Left ventricle myocardium inferior (tissue), 1 donor: ENCODE measurements at places on chromosomes 5 and 9. TPM values are rescaled to one million over a fixed set of nuclear protein-coding genes. Genes with fewer than 3 reads are reported as not detected.

DNA sequence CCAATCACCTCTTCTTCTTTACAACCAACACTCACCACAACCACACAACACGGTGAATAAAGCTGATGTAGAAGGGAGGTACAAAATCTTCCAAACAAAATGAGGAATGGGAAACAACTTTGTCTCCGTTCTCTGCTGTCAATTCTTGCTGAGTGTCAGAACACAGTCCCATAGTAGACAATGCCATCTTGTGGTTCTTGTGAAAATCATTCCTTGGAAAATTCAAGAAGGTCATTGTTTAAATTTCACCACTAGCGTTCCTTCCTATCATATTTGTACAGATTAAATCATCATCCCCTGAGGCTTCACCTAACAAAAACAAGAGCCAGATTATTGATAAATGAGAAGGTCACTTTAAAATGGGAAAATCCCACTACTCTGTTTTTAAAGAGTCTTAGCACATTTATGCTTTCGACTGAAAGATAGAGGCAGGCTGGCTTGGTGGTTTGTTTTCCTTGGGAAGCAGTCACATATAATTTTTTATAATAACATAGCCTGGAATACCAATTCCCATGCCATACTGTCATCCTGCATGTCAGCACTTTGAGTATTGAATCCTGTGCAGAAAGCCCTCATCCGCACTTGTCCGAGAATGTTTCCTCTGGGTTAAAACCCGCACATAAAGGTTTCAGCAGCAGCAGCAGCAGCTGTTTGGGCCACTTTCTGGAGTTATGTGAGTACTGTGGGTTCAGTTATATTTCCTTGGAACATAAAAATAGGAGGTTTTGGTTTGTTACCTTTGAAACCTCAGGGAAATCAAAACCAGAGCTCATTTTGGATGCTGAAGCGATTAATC is 395.0 kb upstream of the SMARCA2 start:
- no peak overlapping the region for H3K4me3 ChIP-seq
- H3K36me3 ChIP-seq = no peaks in the 10 kb centered on the region
- peaks cover 14% of the 10 kb centered on the region for H3K27me3 ChIP-seq
- H3K27ac ChIP-seq = no peak overlapping the region
- H3K4me1 ChIP-seq = no peaks in the 10 kb centered on the region

Gene NPR3
- 81.0 TPM for total RNA-seq

DNA sequence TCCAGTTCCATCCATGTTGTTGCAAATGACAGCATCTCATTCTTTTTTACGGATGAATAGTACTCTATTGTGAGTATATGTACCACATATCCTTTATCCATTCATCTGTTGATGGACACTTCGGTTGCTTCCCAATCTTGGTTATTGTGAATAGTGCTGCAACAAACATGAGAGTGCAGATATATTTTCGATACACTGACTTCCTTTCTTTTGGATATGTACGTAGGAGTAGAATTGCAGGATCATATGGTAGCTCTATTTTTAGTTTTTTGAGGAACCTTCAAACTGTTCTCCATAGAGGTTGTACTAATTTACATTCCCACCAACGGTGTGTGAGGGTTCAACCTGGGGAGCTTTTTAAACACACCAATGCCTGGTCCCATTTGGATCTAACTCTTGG is 22.3 kb downstream of the GALNT12 start:
- H3K27me3 ChIP-seq = no peaks in the 10 kb centered on the region
- no peak for DNase-seq
- no peak overlapping the region for H3K4me3 ChIP-seq
- H3K4me1 ChIP-seq = peaks cover 8% of the 10 kb centered on the region

Gene HTR1A
- total RNA-seq = not detected

Gene EXOSC3
- total RNA-seq = 15.9 TPM
